ENCODE measurements at places on chromosomes 2 and 18.

DNA sequence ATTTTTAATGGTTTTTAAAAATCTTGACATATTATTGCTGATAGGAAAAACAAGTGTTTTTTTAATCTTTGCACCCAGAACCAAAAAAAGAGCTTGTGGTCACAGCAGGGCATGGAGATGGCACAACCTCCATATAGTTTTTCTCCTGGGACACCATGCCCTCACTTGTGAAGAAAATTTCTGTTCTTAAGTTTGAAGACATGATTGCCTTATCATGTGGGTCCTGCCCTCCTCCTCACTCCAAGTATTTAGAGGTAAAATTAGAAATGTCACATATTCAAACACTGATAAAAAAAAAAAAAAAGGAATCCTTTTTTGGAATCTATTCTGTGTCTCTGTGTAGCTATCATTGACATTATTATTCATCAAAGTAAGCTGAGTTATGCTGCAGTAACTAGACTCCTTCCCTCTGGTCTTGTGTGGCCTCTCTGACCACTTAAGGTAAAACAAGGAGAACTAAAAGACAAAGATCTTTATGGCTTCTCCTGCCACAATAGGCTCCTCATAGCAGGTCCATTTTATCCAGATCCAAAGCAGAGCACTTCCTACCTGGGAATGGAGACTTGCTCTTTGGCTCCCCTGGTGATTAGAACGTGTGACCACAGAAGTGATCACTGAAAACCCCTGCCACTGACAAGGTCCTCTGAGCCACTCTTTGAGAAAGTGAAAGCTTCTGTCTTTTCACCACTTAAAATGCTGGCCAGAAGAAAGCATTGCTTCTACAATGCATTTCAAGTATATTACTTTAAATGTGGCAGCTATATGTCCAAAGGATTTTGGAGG is 19.8 kb downstream of the ADD2 start:
- DNase-seq, result no peak

GRCh38 chr18:67583621-67584020 is 67.1 kb upstream of the DSEL start:
- DNase-seq, result no peak

DNA sequence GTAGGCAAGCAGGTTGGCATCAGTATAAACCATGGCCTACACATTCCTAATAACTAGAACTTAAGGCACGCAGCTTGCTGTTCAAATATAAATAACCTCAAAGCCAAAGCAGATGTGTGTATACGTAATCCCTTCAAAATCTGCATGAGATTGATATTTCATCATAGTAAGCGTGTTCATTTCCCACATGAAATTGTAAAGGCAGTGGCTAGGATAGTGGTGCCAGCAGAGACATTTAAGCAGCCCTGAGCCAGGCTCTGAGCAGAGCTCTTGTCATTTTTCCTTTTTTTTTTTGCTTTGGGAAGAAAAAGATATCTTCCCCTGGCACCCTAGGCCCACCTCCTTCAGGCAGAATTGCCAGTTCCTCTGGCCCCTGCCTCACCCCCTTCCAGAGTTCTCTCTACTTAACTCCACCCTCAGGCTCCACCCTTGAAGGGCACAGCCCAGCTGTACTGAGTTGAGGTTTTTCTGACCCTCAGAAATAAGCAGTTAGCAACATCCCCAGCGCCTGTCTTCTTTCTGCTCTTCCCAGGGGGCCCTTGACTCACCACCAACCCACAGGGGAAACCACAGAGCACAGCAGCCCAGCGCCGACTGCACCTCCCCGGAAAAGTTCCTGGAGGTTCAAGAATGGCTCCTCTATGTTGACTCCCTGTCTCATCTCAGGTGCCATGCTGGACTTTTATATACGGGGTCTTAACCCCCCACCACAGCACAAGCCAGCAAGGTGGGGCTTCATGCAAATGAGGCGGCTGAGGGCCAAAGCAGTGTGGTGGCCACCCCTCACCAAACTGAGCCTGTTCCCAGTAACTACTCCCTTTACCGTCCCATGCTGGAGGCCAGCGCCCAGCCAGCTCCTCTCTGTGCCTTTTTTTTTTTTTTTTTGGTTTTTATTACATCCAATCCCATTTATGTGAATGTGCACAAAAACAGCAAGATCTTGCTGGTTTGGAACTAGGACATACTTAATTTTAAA is 84.7 kb downstream of the EHD3 start:
- no peak for DNase-seq

- DNase-seq, result no peak
These were observed 156.6 kb upstream of the LHCGR start for GRCh38 chr2:48912110-48912509.

DNA sequence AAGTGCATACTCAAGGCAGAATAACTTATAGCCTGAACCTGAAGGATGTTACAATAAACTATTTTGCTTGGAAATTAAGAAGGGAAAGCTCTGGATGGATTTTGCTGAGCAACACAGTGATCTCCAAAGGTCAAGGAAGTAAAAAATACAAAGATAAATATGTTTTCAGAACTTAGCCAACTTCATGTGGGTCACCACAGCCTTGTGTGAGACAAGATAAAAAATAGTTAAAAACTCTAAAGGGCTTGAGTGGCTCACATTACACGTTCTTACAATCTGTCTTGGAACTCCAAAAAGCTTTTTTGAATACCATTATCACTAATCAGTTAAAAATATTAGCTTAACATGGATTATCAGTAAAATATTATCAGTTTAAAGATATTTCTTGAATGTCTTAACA is 28.9 kb upstream of the MTX2 start:
- DNase-seq, result no peak

- no peak for DNase-seq
These were observed 404.8 kb downstream of the CDH2 start for GRCh38 chr18:27772081-27772480.

DNA sequence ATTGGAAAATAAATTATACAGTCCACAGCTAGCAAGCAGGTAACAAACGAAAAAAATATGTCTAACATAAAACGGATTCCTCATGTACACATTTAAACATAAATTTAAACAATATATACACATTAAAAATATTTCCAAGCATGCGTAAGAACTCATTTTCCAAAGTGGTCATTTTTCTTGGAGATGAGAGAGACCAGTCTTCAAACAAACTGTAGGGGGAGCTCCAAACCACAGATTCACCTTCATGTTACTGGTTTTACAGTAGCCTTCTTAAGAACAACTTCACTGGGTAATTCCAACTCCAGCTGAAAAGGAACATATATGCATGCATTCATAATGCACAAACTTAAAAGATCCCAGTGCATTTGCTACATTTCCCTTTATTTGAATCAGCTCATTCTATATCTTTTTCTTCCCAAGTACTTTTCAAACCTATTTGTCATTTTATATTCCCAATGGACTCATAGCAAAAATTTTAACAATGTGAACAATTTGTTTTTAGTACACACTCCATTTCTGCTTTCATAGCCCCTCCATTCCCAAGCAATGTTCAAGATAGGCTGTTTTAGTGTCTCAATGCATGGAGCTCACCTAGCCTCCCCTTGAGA is 4.7 kb upstream of the STAMBP start:
- DNase-seq, result no peak

DNA sequence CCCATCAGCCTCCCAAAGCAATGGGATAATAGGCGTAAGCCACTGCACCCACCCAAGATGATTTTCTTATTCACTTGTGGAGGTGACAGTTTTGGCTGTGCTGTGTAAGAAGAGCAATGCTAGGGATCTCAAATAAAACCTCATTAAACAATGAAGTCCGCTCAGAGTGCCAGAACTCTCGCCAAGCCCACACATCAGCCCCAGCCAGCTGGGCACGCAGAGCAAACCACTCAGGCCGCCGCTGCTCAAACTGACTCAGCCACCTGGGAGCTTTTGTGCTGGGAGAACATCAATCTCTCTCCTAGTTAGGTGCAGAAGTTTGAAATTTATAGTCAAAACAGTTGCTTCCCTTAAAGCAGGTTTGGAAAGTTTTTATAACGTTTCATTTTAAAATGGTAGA is 47.6 kb downstream of the RNF152 start:
- no peak for DNase-seq

GRCh38 chr2:111188681-111189080 is 68.0 kb downstream of the BCL2L11 start:
- no peak for DNase-seq

DNA sequence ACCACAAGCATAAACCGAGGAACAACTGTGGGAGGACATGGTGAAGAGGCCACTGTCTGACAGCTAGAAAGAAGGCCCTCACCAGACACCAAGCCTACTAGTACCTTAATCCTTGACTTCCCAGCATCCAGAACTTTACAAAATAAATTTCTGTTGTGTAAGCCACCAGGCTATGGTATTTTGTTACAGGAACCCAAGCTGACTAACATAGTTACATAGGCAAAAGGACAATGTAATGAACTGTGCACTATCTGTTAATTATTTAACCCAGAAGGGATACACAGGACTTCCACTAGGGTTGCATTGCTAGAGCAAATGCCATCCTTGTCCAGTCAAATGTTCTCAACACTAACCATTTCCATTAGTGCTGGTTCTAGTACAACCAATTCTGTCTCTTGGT is 47.7 kb upstream of the DOK6 start:
- DNase-seq, result no peak

DNA sequence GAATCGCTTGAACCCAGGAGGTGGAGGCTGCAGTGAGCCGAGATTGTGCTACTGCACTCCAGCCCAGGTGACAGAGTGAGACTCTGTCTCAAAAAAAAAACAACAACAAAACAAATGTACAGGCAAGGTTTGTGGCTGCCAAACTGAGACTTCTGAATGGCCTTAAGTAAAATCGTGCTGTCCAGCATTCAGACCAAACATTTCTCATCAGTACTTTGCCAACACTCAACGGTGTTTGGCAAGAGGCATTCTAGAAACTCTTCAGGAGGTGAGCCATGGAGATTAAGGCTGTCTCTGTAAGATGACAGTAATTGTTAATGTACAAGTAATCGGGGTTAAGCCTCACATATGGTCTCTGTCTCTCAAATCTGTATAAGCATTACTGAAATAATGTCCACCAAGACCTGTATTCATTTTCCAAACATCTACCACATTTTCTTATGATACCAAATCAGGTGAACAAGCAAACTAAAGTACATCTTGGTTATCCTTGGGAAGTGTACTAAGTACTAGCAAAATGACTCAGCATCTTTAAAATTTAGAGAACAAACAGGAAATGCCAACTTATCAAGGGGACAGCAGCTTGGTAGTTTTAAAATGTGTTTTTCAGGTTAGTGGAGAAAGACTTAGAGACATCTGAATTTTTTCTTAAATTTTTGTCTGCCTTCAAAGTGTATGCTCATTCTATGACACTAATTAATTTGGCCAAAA is 29.3 kb downstream of the SERPINE2 start:
- no peak for DNase-seq

DNA sequence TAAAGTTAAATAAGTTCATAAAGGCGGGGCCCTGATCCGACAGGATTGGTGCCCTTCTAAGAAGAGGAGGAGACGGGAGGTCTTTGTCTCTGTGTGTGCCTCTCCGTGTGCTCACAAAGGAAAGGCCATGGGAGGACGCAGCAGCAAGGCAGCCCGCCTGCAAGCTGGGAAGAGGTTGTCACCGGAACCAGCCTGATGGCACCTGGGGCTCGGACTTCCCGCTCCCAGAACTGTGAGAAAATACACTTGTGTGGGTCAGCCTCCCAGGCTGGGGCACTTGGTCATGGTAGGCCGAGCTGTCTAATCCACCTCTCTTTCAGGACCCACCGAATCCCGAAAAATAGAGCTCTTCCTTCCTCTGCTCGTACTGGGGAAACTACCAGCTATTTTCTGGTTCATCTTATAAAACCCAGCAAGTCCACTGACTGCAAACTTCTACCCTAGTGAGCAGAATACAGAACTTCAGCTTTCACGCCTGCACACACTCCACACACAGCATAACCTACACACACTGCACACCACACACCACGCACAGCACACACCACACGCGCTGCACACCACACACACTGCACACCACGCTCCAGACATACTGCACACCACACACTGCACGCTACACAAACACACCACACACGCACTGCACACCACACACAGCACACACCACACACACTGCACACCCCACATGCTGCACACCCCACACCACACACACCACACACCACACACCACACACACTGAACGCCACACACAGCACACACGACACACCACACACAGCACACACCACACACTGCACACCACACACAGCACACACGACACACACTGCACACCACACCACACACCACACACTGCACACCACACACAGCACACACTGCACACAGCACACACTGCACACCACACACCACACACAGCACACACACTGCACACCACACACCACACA is 58.1 kb downstream of the ASB1 start:
- no peak for DNase-seq

GRCh38 chr2:37875403-37875906 is 49.6 kb upstream of the RMDN2 start:
- DNase-seq, result no peak

DNA sequence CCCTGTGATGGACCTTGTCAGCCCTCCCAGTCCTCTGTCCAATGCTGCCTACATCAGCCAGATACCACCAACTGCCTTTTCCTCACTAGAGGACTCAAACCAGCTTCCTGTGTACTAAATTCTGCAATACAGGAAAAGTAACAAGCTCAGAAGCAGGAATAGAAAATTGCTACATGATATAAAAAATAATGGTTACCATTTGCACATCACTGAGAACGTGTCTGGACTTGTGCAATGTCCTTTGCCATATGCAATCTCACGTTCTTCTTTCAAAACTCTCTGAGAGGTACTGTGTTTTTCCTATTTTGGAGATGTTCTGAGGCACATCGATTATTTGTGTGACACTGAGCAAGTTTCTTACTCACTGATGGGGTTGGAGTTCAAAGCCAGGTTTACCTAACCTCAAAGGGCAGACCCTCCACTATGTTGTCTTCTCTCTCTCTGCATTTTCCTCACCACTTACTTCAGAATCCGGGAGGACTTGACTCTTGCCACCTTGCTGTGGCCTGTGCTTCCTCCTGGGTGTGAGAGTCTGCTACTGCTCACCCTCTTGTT is 12.1 kb downstream of the UPP2 start:
- DNase-seq, result no peak

- DNase-seq, result peak; percentile 61
These were observed 50.9 kb downstream of the HS1BP3 start for GRCh38 chr2:20599861-20600461.

GRCh38 chr2:156704132-156704531 is 268.0 kb downstream of the GPD2 start:
- DNase-seq, result no peak

GRCh38 chr2:98643496-98644100 is 35.2 kb downstream of the UNC50 start:
- DNase-seq, result no peak

- DNase-seq, result no peak
These were observed 33.3 kb downstream of the NPAS2 start for GRCh38 chr2:100852999-100853908.

- no peak for DNase-seq
These were observed 141.1 kb downstream of the KLHL29 start for GRCh38 chr2:23526114-23526513.

- no peak for DNase-seq
These were observed 332.6 kb downstream of the SOX11 start for GRCh38 chr2:6024784-6025183.

DNA sequence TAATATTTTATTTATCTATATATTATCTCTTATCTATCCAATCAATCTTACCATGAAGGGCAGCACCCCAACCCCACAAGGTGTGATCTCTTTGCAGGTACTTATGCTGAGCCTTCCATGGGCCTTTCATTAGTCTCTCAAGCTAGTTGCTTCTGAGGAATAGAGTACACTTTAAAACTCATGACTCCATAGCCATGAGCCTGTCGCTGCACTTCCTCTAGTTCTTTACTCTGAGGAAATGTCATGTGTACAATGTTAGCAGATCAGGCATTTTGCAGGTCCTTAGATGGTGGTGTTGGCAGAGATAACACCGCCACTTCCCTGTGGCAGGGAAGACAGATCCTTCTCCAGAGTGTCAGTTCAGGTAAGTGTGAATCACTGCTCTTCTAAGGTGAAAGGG is 29.5 kb upstream of the STAT4 start:
- no peak for DNase-seq

Data from sciatic nerve (tissue), 2 donors.